ENCODE measurements at places on chromosomes 11 and 22.

DNA sequence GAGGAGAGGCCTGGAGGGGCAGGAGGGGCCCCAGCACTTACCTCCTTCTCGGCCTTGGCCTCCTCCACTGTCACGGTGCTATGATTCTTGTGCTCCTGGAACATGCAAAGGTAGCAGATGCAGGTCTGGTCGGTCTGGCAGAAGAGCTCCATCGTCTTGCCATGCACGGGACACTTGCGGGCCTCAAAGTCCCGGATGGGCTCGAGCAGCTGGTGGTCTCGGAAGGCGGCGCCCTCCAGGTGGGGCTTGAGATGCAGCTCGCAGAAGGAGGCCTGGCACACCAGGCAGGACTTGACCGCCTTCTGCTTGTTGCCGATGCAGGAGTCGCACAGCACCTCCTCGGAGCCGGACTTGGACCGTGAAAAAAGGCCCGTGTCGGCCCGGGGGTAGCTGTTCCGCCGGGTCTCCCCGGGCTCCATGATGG is 714 bp downstream of the TRIM29 start:
- DNase-seq, result no peak

DNA sequence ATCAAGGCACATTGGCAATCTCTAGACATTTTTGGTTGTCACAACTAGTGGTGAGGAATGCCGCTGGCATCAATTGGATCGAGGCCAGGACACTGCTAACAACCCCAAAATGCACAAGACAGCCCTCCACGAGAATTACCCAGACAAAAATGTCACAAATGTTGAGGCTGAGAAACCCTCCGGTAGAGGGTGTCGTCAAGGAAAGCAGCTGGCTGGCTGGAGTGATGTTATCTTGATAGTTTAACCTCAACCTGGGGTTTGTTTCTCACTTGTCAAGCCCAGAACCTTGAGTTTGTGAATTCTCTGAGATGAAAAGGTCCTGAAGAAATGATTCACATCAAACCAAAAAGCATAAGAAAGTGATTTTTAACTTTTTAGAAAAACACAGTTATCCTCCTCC is 21.1 kb upstream of the TMPRSS13 start:
- peak; percentile 80 for DNase-seq

DNA sequence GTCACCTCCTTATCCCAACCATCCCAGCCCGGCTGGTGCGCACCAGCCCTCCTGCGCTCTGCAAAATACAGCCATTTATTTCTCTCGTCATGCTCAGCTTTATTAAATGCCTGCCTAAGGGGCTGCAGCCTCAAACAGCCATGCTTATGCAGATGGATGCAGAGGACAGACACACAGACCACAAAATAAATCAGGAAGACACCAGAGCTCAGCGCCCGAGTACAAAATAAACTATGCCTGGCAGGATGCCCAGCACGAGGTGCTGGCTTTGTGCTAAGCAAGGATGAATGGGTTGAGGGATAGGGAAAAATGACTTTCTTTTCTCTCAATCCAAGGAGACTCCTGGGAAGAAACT is 70.5 kb downstream of the RPUSD4 start:
- no peak for DNase-seq

DNA sequence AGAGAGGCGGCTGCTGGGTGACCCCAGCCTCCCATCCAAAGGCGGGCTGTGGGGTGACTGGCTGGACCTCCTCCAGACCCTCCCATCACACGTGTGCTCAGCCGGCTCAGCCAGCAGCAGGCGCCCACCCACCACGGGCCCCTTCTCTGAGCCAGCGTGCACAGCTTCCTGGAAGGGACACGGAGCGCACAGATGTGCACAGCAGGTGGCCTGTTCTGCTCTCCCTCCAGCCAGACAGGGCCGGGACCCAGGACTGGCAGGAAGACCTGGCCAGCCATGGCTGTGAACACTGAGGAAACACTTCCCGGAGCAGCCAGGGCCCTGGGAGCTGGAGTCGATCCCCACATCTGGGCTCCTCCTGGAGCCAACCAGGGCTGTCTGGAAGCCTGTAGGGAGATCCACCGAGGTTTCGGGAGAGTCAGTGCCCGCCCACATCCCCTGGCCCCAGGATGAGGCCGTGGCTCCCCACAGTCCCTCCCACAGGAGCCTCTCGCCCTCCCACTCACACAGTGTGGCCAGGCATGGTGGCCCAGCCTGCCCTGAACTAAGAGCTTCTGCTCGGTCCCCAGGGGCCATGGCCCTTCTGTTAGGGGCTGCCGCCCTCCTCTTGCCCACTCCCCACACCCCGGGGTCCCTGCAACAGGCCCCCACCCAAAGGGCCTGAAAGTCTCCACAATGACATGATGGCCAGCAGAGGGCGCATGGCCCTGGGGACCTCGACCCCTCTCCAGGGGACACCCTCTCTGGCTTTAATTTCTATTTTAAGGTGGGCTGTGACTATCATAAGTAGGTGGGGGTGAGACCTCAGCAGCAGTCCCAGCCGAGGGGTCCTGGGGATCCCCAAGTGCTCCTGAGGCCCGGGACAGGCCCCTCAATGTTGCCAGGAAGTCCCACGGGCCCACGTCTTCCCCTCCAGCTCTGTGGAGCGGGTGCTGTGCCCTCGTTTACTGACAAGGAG is 90.6 kb upstream of the FGF3 start:
- DNase-seq, result no peak

GRCh38 chr11:75474878-75475766 is 42.1 kb upstream of the KLHL35 start:
- DNase-seq, result peak; percentile 17

GRCh38 chr11:101880222-101880621 is 34.6 kb upstream of the CEP126 start:
- peak; percentile 32 for DNase-seq

GRCh38 chr11:38046571-38047135 is 1448.6 kb upstream of the RAG2 start:
- DNase-seq, result no peak

DNA sequence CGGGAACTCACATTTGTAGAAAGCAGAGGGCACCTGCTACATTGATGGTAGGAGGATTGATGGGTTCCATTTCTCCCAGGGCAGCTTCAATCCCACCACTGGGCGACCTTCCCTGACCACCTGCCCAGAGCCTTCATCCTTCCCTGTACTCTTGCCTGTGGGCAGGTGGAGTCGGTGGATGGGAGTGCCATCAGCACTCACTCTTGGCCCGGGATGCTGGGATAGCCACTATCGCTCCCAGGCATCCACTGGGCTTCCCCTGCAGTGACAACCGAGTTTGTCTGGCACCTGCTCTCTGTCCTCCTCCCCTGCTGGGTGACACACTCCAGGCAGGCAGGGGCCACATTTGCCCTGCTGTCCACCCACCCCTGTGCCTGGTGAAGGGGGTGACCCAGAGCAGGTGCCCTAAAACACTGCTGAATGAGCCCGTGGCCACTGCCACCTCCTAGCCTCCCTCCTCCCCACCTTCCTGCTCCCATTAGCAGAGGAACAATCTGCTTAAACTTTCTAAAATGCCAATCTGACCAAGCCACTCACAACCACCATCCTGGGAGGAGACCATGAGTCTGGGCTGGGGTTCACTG is 604.7 kb downstream of the TBC1D22A start:
- DNase-seq, result no peak

All from T-helper 2 cell (primary cell).